ENCODE measurements at places on chromosomes 7 and 10. TPM values are rescaled to one million over a fixed set of nuclear protein-coding genes. Genes with fewer than 3 reads are reported as not detected.

GRCh38 chr7:71482284-71482683, 350.3 kb downstream of the GALNT17 start:
- no peak for DNase-seq

GRCh38 chr10:76632767-76633051, 1004.9 kb downstream of the KCNMA1 start:
- DNase-seq = no peak

GRCh38 chr7:96235281-96235680, 86.6 kb downstream of the SLC25A13 start:
- no peak for DNase-seq

DNA sequence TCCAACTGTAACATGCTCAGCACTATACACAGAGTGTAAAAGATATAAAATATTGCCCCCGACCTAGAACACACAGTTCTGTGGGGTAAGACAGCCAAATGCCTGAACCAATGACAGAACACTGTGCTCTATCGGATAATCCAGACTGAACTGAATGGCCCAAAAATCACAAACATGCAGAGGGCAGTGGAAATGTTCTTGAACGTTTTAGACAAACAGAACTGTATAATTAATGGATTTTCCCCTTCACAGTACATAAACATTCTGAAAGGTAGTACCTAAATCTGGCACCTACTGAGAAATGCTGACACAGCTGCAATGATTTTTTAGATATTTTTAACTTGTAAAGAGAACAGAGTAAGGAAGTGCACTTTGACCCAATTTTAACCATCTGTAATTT, 33.4 kb downstream of the PARD3 start:
- DNase-seq = no peak

Gene C7orf57
- total RNA-seq = 0.64 TPM

Gene OR2A12
- total RNA-seq = not detected

Data from glomerular endothelial cell (primary cell).